Fibroblast of skin of abdomen (primary cell): ENCODE measurements at places on chromosomes 3 and 15.
A peak's percentile ranks its signal among the peaks of the same experiment; 100 is the strongest.

- no peak for DNase-seq
Observed at GRCh38 chr3:46959161-46959511, 17.4 kb downstream of the CCDC12 start.

GRCh38 chr15:68593341-68593740 lies 14.5 kb downstream of the CORO2B start:
- DNase-seq, result no peak

GRCh38 chr3:168844472-168844871 lies 748.7 kb upstream of the GOLIM4 start:
- no peak for DNase-seq

DNA sequence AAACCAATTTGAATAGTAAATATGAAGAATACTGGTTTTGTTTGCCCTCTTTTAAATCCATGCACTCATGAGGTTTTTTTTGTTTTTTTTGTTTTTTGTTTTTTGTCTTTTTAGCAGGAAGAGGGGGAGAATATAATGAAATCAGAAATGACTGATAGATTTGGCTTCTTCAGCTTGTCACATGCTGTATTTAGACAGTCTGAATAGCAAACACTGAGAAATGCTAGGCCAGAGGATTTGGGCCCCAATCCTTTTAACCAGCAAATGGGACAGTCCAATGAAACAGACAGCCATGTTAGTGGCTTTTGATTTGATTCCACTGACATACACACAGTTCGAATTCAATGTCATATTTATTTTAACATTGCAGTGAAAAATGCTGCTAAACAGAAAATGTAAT lies 14.2 kb upstream of the CEP152 start:
- no peak for DNase-seq

GRCh38 chr3:152197451-152197850 lies 71.3 kb upstream of the MBNL1 start:
- no peak for DNase-seq

- peak; percentile 44 for DNase-seq
Observed at GRCh38 chr3:29683018-29683993, 402.4 kb downstream of the RBMS3 start.

DNA sequence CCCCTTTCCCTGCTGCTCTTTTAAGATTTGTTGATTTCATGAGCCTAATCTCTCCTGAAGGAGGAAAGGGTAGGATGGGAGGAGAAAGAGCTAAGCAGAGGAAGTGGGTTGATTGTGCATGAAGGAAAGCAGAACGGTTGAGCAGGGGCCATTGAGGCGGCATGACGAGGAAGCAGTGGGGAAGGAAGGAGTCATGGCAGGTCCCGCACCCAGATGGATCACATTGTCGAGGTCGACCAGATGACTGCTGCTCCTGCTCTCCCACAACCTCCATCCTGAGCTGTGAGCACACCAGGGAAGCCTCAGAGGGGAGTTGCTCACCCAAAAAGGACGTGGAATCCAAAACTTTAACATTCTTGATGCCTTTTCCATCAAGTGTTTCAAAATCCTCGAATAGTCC lies 42.8 kb downstream of the ABTB1 start:
- DNase-seq, result no peak

DNA sequence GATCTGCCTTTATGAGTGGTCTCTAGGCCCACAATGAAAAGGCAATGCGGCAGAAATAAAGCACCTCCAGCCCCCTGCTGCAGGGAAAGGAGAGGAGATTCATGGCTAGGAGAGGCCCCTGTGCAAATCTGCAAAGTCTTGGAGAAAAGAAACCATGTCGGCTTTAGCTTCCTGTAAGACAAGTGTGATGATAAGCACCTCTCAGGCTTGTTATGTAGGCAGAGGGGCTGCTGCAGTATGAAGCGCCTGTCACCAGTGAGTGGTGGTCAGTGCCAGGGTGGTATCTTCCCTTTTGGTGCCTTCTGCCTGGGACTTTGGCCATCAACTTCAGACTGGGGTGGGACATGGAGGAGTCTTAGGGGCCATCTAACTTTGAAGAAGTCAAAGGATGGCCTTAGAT lies 59.2 kb upstream of the ARHGEF3 start:
- DNase-seq, result no peak

GRCh38 chr3:108518895-108519294 lies 8.5 kb upstream of the MYH15 start:
- peak; percentile 10 for DNase-seq

DNA sequence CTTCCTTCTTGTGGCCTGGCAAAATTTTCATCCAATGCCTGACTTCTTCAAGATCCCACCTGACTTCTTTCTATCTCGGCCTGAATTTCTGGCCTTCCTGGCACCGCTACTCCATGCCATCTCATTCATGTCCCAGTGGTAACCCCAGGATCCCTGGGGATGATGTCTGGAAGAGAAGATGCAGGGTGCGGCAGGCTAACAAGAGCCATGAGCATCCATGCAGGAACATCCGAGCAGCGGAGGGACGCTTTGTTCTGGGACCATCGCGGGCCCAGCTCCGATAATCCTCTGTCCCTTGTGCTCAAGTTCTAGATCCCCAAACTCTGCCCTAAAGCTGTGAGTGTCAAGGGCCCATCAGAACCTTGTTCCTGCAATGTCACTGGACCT lies 10.9 kb downstream of the MYL3 start:
- DNase-seq, result no peak

- DNase-seq, result no peak
Observed at GRCh38 chr3:155605571-155605970, 139.3 kb downstream of the PLCH1 start.

DNA sequence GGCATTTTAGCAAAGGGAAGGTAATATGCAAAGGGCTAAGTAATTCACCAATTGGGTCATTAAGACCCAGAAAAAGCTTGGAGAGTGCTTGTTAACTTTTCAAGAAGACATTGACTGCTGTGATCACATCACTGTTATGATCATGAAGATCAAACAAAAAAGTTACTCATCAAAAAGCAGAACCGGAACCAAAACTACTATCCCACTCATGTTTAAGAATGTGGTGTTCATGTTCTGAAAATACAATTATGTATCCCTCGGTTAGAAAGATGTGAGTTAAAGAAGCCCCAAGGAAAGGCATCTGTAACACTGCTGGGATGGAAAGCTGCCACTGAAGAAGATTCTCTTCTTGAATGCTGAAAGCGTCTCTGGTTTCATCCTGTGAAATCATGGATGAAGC lies 32.6 kb downstream of the BBX start:
- DNase-seq, result peak; percentile 4

GRCh38 chr3:58574106-58574505 lies 3.1 kb downstream of the FAM107A start:
- DNase-seq, result peak; percentile 28
